ENCODE measurements at places on chromosomes 11 and 22.
A peak's percentile ranks its signal among the peaks of the same experiment; 100 is the strongest.

- no peak for DNase-seq
Measured at GRCh38 chr11:134363592-134363991, 31.8 kb downstream of the GLB1L2 start.

DNA sequence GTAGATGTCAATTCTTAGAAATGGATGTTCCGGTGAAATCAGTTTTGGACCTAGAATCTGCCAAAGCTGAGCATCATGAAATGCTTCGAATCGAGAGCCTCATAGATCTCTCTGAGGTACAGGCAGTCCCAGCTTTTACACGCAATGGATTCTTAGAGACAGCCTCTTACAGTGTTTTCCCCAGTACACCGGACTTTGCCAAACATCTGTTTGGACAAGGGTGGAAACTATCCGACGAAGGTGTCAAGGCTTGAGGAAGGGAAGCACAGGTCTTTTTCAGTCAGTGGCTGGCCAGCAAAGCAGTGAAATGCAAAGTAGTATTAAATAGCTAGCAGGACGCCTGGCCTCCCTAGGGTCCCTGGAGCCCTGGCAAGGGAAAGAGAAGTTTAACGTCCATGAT is 4.9 kb downstream of the GRK3 start:
- DNase-seq = no peak

DNA sequence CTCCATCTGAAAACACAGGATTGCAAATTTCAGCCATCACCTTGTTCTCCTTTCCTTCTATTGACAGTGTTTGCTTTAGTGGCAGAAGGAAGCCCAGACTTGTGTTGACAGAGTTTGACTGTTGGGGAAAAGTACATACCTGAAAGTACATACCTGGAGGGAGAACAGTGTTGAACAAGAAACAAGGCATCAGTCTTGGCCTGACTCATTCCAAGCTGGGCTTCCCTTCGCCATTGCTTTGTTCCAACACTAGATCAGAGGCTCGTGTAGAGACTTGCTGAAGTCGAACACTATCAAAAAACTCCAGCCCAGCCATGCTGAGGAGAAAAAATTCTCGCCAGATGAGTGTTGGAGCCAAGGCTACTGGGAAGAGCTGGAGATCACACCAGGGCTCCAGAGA is 133.4 kb downstream of the BBOX1 start:
- no peak for DNase-seq

DNA sequence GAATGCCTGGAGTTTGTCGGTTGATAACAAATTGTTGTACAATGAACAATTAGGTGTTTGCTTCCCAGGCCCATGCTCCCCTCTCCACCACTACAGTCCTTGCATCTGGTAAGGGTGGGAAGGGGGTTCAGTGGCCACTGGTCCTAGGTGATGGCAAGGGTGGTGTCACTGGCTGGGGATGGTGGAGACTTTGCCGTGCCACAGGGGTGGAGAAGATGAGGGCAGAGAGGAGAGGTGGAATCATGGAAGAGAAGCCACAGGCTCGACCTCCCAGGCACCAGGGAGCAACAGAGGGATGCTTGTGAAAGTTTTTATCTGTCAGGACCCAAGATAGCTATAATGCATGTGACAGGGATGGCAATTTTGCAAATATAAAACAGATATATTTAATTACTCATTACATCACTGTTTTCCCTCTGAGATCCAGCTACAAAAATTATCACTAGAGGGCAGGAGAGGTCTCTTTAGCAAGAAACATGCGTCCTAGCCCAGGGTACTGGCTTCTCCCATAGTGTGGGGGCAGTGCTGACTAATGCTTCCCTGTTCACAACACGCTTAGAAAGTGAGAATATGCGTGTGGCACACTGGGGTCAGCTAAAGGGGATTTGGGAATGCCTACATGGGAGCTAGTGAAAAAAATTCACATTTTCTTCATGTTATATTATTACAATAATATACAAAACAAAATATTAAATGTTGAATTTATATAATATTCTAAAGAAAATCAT is 49.0 kb upstream of the AMPD3 start:
- peak; percentile 70 for DNase-seq

DNA sequence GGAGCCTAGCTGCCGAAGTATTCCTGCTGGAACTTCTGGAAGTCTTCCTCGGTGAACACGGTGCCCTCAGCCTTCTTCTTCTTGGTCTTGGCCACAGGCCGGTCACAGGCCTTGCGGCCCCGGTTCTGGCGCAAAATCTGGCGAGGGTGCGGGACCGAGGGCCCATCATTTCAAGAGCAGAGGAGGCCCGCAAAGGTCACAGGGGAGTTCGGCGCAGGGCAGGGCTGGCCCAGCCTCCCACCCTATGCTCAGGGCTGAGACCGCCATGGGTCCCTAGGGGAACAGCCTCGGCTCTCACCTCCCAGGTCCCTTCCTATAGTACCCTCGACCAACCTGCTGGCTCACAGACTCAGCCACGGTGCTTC is 3.1 kb downstream of the RPS19BP1 start:
- no peak for DNase-seq

All from right cardiac atrium (tissue), 5 donors.